ENCODE measurements at places on chromosomes 12 and 14. TPM values are rescaled to one million over a fixed set of nuclear protein-coding genes. Genes with fewer than 3 reads are reported as not detected.

DNA sequence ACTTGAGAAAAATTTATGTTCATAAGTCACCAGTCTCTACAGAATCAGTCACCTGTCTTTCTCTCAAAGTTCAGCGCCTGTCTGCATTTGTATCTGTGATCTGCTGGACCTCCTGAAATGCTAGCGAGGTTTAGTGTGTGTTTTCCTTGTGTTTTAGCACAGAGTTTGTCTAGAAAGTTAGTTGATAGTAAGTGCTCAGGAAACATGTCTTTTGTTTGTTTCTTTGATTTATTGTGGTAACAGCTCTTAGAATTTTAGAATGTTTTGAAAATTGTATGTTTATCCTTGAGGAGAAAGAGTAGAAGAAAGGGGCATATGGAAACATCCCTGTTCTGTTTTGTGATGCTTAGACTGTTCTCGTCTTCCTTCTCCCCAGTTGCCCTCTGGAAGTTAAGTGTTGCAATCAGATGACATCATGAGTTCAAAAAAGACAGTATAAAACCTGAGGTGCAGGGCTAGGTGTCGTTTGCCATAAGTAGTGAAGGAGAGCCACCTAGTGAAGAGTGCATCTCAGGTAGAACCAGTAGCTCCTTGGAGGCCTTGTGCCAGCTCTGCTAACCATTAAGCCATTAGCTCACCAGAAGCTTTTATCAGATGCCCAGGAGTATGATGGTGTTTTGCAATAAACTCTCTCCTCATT is 44.8 kb downstream of the FBXW8 start:
- no peak for DNase-seq

DNA sequence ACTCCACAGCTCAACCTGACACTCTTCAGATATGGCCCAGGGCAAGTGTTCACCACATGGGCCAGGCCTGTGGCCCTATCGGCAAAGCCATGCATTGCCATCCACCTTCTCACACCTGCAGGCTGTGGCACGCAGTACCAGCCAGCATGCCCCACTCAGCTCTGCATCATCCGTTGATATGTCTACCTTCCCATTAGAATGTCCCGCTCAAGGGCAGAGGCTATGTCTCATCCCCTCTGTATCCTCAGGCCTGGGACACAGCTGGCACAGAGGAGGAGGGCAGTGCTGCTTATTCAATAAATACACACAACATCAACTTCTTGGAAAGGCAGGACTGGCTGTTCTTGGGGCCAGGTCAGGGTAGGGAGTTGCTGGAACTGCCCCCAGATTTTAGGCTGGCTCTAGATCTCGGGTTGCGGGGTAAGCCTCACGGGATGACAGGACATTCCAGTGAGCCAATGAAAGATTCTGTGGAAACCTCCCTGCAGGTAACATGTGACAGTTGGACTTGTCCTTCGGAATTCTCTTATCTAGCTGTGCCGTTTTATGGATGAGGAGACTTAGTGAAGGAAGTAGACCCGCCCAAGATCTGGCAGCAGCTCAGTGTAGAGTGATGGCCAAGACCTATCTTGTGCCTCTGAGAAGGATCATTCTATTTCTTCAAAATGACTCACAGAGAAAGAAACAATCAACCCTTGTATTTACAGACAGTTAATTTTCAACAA is 25.6 kb downstream of the SYNE3 start:
- no peak for DNase-seq

- no peak for DNase-seq
Observed at GRCh38 chr14:69152902-69153151, at the start of gene DCAF5. Gene DCAF5, minus strand, starts transcription at chr14:69153119. Its CDS starts 141 bp downstream, at chr14:69152978.

DNA sequence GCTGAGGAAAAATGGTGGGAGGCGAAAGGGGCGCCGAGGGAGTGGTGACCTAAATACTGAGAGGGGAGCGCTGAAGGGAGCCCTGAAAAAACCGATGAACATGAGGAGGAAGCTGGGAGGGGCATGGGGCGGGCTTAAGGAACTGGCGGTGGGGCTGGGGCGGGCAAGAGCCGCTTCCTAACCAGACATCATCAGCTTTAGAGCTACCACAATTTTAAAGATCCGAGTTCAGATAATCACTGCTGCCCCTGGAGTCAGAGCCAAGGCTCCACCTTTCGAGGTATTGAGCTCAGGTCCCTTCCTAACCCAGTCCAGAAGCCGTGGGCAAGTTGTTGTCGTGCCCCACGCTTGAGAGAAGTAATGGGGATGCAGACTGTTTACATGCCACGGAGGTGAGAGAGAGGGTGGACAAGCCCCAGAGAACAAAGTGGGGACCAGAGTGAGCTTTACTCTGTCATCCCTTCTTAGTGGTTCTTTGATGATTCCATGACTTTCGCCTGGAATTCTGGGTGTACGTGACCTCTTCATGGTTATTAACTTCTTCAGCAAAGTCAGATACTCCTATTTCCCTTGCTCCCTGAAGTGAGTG is 393 bp downstream of the ORMDL2 start:
- DNase-seq = no peak

GRCh38 chr12:122184517-122184916 is 1.6 kb downstream of the LRRC43 start:
- no peak for DNase-seq

- DNase-seq = no peak
Observed at GRCh38 chr14:105859717-105860614, 333.6 kb downstream of the TMEM121 start.

DNA sequence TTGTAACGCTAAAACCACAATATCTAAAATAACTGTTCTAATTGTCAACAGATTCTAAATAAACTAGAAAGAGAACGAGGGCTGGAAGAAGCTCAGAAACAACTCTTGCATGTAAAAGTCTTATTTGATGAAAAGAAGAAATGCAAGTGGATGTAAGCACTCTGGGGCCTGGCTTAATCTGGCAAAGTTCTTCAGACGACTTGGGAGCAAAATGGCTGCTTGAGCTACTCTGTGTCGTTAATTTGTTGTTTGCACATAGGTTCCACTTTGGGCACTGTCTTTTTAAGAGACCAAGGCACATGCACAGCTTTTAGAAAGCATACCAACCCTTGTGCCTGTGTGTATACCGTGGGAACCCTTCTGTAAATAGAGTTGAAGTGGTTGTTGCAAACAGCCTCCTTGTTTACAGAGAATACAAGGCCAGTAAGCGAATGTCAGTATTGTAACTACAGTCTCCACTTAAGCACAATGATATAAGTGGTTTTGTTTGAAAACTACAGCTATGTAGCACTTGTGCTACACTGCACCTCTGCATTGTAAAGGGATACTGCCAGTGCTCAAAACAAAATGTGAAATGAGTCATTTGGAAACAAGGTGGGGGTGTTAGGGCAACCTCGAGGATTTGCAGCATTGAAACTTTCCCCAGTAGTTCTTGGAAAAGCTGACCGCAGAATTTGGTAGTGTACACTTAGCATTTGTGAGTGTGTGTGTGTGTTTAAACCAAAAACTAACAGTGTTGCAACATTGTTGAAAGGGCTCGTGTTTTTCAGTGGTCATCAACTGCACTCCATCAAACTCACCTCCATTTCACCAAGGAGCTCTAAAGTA is 154.3 kb downstream of the CEP83 start:
- DNase-seq = no peak

- no peak for DNase-seq
Observed at GRCh38 chr14:59474172-59474571, 9.0 kb upstream of the GPR135 start.

DNA sequence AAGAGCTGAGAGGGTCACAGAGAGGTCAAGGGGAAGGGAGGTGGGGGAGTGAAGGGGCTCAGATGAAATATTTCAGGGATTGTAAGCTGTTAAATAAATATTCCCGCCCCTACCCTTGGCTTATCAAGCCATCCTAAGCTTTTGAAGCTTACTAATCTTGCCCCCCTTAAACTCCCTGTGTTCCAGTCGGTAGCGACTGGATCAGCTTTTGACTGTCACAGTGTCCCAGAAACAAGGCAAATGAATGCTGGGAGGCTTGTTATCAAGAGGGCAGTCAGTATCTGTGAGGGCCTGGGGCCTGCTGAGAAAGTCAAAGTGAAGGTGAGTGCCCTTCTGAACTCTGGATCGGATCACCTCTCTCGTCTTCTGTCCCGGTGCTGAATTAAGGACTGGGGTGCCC is 128.1 kb downstream of the DACT1 start:
- no peak for DNase-seq

- DNase-seq = no peak
Observed at GRCh38 chr12:54052438-54053002, 1.1 kb upstream of the HOXC4 start.

DNA sequence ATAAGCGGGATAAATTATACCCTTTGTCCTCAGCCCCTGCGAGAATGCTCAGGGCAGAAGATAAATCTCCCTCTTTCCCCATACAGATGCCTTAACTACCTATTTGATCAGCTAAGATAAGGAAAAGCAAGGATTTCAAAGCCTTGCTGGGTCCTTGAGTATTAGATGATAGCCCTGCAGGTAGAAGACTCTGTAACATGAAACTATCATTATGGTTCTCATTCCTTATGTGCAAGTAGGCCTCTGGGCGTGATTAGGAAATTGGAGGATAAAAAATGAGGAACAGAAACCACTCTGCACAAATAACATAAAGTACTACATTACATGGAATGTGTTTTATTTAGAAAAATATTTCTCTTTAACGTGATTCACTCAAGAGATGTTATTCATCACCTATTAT is 14.5 kb upstream of the WDR89 start:
- DNase-seq = no peak

Gene LRRC10
- not detected for total RNA-seq

Gene ITPK1
- 59.8 TPM for total RNA-seq

Gene CLEC6A
- total RNA-seq = not detected

Gene PALS1
- 6.2 TPM for total RNA-seq

Gene OR6C76
- total RNA-seq = not detected

Gene GON7
- 6.2 TPM for total RNA-seq

All from hematopoietic multipotent progenitor cell (in vitro differentiated cells).